Panc1 (cell line): ENCODE measurements at places on chromosomes 5 and 9.

DNA sequence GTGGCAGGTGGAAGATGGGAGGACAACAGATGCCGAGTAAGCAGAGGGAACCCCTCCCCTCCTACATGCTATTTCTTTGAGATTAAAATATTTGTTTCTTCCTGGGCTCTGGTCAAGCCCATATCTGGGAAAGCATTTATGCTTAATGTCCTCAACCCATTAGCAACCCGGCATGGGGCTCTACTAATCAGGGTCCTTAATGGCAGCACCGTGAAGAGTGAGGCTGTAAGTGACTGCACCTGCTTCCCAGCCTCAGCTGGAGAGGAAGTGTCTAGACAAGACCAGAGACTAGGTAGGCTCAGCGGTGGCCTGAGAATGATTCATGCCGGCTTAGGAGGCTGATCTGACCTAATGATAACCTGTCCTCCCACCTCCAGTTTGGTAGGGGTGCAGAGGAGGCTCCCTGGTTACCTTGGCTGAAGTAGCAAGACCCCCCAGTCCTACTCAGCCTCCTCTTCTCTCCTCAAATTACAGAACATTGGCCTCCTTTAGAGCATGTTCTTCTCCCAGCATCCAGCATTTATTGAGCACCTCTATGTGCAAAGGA lies 61.3 kb upstream of the HSPA9 start:
- no peak for DNase-seq

- DNase-seq = no peak
These were observed 353 bp upstream of the PAX5 start for GRCh38 chr9:37034305-37034937.

- no peak for DNase-seq
These were observed 23.8 kb downstream of the KLF4 start for GRCh38 chr9:107465467-107466451.

DNA sequence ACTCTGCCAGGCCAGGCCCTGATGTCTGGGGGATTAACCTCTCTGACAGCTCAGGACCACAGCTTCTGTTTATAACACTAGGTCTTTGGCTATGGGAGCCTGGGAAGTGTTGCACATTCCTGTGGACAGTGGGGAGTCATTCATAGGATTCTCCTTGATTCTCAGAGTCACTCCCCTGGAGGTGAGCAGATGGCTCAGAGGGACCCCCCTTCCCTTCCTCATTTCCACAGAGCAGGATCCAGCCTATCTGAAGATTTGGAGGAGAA lies 60.2 kb downstream of the NRG2 start:
- DNase-seq = no peak

GRCh38 chr5:28313953-28314352 lies 1275.6 kb upstream of the CDH9 start:
- no peak for DNase-seq

DNA sequence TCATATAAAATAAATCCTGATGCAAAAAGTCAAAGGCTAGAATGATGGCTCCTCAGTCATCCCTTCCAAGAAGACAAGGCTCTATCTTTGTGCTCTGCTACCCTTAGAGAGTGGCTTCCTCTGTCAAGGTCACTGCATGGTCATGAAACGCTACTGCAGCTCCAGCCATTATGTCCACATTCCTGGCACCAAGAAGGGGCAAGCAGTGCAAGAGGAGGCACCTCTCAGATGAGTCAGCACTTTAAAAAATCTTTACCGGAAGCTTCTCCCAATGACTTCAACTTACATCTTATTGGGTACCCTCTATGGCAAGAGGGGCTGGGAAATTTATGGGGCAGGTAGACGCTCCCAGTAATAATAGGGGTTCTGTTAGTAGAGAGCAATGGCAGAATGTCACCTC lies 129.5 kb upstream of the CPEB4 start:
- DNase-seq = no peak

DNA sequence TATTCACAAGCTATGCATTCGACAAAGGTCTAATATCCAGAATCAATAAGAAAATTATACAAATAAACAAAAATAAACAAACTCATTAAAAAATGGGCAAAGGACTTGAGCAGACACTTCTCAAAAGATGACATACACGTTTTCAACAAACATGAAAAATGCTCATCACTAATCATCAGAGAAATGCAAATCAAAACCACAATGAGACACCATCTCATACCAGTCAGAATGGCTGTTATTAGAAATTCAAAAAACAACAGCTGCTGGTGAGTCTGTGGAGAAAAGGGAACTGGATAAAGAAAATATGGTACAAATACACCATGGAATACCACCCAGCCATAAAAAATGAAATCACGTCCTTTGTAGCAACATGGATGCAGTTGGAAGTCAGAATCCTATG lies 45.1 kb upstream of the PUM3 start:
- DNase-seq = no peak

DNA sequence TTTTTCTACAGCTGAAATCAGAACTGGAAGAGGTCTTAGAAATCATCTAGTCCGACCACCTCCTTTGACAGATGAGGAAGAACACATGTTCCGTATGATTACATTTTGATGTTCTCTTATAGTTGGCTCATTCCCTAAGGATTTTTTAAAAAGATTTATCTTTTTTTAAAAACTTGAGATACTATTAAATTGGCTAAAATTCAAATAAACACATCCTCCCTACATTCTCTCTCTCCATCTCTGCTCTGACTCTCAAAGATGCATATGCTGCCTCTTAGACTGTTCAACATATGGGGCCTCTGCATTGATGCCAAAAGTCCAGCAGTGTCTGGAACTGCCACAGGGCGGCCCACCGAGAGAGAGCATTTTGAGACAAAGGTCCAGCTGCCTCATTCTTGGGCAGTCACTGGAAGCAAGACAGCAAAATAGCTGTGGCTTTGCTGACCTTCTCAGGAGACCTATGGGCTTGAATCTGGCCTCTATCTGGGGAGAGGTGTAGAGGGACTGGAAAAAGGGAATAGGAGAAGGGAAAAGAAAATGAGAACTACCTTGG lies 12.8 kb upstream of the TSSK1B start:
- no peak for DNase-seq

GRCh38 chr9:94490465-94490864 lies 64.4 kb upstream of the PCAT7 start:
- no peak for DNase-seq

- no peak for DNase-seq
These were observed 644 bp downstream of the NIM1K start for GRCh38 chr5:43192558-43193180.

- DNase-seq = no peak
These were observed 103.1 kb downstream of the BNC2 start for GRCh38 chr9:16767366-16767765.

DNA sequence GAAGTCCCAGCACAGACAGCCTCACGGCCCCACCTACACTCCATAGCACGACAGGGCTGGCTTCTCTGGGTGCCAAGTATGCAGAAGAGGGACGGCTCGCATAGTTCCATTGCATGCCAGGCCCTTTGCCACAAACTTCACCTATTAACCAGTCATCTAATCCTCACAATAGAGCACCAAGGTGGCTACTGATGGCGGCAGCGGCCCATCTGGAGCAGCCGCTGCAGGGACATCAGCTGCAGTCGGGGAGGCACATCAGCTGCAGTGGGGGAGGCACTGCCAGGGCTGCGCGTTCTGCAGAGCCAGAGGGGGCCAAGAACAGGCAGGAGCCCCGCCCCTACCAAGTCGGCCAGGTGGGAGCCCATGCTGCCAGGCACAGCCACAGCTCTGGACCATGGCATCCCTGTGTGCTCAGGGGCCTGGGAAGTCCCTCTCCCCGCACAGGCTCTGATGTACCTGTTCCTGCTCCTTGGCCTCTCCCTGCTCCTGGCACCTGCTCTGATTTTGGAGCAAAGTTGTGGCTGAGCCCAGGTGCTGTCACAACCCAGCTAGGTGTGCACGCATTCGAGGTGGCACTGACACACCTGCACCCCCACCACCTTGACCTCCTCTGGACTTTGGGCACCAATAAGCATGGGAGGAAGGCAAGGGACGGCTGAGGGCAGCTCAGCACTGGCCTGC lies 61.5 kb upstream of the SYNPO start:
- DNase-seq = no peak
